ENCODE measurements at places on chromosomes 1 and 21.

DNA sequence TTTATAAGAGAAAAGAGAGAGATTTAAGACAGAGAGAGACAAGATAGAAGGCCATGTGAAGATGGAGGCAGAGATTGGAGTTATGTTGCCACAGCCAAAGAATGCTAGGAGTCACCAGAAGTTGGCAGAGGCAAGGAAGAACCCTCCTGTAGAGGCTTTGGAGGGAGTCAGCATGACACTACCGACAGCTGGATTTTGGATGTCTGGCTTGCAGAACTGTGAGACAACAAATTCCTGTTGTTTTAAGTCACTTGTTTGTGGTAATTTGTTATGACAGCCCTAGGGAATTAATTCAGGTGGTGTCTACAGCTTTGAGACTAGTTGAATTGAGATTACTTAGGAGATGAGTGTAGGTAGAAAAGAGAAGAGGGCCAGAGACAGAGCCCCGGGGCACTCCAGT is 158.5 kb downstream of the DNM3 start:
- peak; percentile 51 for DNase-seq

- DNase-seq: peak; percentile 38
Measured at GRCh38 chr1:226606311-226607267, 58.0 kb downstream of the STUM start.

GRCh38 chr1:26890467-26890796 is 349 bp upstream of the GPN2 start:
- no peak for DNase-seq

GRCh38 chr1:170470121-170470520 is 61.8 kb upstream of the GORAB start:
- DNase-seq: no peak

DNA sequence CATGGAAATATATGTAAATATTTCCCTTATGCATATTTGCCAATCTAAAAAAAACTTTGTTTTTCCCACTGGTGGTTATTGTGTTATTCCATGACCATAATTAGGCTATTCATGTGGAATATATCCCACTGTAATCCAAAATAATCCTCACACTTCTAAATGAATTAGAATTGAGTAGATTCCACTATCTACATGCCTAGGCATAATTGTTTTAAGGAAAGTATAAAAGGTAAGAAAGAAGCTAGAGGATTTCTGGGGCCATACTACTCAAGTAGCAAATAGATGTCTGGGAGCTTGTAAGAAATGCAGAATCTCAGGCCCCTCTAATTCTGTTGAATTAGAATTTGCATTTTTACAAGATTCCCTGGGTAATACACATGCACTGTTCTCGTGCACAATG is 83.5 kb upstream of the RRP15 start:
- DNase-seq: no peak

- DNase-seq: no peak
Measured at GRCh38 chr1:215544566-215544965, 22.5 kb upstream of the KCTD3 start.

DNA sequence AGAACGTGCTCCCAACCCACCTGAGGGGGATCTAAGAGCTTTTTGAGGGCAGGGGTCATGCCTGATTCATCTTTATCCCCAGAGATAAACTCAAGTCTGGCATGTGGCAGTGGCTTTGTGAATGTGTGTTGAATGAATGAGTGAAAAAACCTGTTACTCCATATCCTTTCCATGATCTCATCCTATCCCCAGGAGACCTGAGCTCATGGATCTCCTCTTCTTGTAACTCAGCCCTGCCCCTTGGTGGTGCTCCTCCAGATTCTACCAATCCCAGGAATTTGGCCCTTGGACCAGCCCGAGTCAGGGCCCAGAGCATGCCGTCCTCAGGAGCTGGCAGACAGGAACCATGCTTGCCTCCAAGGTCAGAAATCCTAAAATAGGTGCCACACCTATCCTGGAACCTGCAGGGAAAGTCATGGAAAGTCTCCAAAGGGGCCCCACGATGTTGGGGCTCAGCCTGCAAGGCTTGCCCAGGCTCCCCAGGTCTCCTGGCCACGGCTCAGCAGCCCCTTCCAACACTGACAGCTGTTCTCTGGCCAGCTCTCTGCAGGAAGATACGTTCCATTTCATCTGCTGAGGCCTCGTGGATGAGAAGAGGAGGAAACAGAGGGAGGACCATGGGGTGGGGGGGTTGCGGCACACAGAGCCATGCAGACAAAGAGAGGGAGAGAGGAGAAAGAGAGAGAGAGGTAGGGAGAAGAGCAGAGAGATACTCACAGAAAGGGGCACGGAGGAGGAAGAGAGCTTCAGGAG is 214.6 kb downstream of the TRABD2B start:
- peak; percentile 24 for DNase-seq

- DNase-seq: no peak
Measured at GRCh38 chr1:184390889-184391288, 4.1 kb downstream of the C1orf21 start.

GRCh38 chr1:97630948-97631347 is 289.9 kb downstream of the DPYD start:
- DNase-seq: no peak

- DNase-seq: no peak
Measured at GRCh38 chr21:44702111-44702972, 5.4 kb downstream of the KRTAP10-12 start.

GRCh38 chr1:94578856-94579255 is 37.3 kb upstream of the F3 start:
- DNase-seq: no peak

GRCh38 chr1:115423776-115424175 is 85.7 kb upstream of the NGF start:
- no peak for DNase-seq

- no peak for DNase-seq
Measured at GRCh38 chr1:208184966-208185654, 59.1 kb downstream of the PLXNA2 start.

DNA sequence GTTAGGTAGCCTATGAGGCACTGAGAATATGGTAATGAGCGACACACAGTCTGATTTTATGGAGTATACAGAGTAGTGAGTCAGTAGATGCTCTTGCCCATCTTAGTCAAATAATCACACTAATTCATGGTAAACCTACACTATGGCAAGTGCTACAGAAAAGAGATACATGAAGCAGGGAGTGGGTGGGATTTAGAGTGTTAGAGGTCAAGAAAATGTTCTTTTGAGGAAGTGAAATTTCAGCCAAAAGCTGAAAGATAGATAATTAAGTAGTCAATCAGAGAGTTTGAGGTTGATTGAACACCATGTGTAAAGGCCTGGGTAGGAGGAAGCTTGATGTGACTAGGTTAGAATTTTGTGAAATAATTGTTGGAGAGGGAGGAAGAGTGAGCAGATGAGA is 14.7 kb downstream of the MDM4 start:
- no peak for DNase-seq

- no peak for DNase-seq
Measured at GRCh38 chr1:109756848-109757521, 6.7 kb downstream of the EPS8L3 start.

- DNase-seq: no peak
Measured at GRCh38 chr1:113946112-113946511, 17.0 kb downstream of the HIPK1 start.

- DNase-seq: no peak
Measured at GRCh38 chr1:103218821-103219220, 110.5 kb upstream of the COL11A1 start.

- no peak for DNase-seq
Measured at GRCh38 chr1:64687725-64688327, 57.0 kb upstream of the RAVER2 start.
